ENCODE measurements at places on chromosomes 2 and 18.

DNA sequence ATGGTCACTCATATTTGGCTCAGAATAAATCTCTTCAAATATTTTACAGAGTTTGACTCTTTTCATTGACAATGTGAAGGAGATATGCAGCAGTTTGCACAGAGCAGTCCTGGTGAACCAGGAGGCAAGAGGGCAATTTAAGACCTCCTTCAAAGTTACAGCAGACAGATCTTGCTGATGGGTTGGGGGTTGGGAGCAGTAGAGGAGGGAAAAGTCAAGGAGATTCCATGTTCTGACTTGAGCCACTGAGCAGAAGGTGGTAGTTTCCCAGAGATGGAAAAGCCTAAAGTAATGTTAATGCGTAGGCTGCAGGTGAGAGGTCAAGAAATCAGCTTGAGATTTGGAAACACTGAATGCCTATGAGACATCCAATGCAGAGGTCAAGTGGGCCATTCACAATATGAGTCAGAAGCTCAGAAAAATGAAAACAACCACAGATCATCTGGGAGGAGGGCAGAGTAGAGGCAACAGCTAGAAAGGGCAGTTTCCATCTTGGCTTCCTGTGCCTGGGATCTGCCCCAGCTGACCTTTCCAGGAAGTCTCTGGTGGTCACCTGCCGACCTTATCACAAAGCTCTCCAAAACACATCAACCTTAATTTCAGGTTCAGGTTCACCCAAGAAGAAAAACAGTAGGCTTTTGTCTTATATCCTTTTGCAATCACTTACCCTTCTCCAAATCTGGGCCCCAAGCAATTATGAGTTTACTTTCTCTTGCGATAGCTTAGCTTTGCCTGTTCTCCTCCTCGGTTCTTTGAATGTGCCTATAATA is 197.5 kb upstream of the ARL4C start:
- peak; percentile 58 for DNase-seq

- DNase-seq = no peak
Measured at GRCh38 chr2:98896944-98897343, 39.1 kb downstream of the CRACDL start.

GRCh38 chr2:148545390-148546256 is 98.9 kb upstream of the EPC2 start:
- DNase-seq = no peak

- DNase-seq = no peak
Measured at GRCh38 chr2:234788381-234788780, 163.4 kb upstream of the SH3BP4 start.

Measured in HFFc6 (cell line).